Activated CD4-positive, CD25-positive, alpha-beta regulatory T cell treated with anti-CD3 and anti-CD28 coated beads, Interleukin-2, amount 50 U/mL, for 24 hours (primary cell): ENCODE measurements at places on chromosomes 2 and 18.

GRCh38 chr2:85787981-85788340, 34.2 kb downstream of the ATOH8 start:
- ATAC-seq, result no peak

DNA sequence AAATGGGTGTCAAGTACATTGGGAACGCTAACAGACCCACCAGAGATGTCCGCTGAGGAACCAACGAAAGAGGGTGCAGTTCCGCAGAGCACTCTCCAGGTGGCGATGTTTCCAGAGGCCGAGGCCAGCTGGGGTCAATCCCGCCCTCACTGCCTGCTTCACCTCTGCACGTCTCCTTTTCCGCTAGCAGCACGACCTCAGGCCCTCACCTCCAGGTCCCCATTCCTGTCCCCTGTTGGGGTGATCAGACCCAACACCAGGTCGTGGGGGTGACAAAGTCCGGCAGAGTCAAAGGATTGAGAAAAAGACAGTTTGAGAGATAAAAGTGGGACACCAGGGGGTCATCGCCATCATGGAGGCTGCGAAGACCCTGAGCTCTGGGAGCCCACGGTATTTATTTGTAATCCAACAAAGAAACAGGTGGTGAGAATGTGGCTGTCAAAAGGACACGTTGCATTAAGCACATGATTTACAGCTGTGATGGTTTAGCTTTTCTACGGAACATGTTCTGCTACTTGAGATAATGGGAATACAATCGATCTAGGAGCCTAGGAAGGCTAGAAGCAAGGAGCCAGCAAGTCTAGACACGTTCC, 27.3 kb downstream of the ZAP70 start:
- no peak for ATAC-seq

GRCh38 chr2:118115761-118116160, 27.5 kb downstream of the INSIG2 start:
- ATAC-seq, result no peak

DNA sequence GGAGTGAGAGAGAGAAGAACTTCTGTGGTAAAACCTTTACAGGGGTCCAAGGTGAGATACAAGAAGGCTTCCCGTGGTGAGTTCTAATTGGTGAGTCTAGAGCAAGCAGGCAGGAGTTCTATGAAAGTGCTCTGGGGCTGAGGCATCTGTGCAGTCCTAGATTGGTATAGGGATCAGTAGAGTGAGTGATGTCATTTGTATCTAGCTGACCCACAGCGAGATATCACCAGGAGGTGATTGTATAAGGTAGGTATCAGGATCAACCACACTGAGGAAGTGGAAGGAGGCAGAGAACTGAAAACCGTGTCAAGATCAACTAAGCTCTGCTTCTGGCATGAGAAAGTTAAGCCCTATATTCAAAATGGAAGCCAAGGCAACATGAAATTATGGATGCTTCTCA, 1648.9 kb upstream of the TMEFF2 start:
- no peak for ATAC-seq

- no peak for ATAC-seq
These were observed 21.0 kb downstream of the ZAP70 start for GRCh38 chr2:97734061-97735051.

DNA sequence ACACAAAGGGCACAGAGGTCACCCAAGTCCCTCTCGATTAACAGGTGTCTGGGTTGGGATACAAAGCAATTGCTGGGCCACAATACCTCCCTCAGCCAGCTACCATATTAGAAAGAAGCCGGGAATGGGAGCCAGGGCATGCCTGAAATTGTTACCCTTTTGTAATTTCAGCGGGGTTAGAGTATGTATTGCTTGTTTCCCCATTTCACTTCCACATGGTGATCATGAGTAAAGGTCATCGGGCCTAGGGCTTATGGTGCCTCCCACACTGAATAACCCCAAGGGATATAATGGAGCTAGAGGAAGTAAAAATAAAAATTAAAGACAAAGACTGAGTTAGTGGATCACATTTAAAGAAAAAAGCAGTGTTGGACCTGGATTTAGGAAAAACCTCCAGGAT, 437.2 kb upstream of the KLHL29 start:
- no peak for ATAC-seq

DNA sequence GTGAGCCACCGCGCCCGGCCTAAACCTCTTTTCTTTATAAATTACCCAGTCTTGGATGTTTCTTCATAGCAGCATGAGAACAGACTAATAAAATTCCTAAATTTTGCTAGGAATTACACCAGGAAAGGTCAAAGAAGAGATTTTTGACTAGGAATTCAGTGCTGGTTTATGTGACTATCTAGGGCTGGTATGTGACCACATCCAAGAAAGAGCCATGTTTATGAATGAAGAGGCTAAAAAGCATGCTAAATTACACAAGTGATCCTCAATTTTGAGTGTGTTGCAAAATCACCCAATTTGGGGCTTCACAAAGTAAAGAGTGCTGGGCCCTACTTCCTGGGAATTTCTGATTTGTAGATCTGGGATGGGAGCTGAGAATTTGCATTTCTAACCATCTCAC, 123.6 kb downstream of the CSRNP3 start:
- ATAC-seq, result no peak

- ATAC-seq, result peak; percentile 79
These were observed 48.4 kb downstream of the TMEFF2 start for GRCh38 chr2:192146069-192147015.

GRCh38 chr2:42185220-42185921, 16.2 kb downstream of the EML4 start:
- no peak for ATAC-seq

- ATAC-seq, result no peak
These were observed 127.5 kb upstream of the GAREM1 start for GRCh38 chr18:32598144-32598543.
